Suppressor macrophage treated with lipopolysaccharide for 1 hour (primary cell): ENCODE measurements at places on chromosomes 1 and 21.

DNA sequence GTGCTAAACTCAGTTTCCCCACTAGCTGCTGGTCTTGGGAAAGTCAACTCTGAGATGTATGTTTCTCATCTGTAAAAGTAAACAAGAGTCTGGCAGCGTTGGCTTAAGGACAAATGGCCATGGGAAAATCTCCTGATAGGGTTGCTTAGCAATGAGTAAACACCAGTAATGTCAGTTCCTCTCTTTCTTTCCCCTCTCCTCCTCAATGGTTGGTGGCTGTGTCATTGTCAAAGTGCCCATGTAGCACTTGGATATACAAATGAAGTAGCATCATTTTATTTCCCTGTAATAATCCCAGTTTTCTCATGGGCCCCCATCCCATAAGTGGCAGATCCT, 2.2 kb upstream of the FYB2 start:
- peak; percentile 32 for DNase-seq

GRCh38 chr1:201826830-201827229, 2.1 kb upstream of the IPO9 start:
- no peak for DNase-seq

DNA sequence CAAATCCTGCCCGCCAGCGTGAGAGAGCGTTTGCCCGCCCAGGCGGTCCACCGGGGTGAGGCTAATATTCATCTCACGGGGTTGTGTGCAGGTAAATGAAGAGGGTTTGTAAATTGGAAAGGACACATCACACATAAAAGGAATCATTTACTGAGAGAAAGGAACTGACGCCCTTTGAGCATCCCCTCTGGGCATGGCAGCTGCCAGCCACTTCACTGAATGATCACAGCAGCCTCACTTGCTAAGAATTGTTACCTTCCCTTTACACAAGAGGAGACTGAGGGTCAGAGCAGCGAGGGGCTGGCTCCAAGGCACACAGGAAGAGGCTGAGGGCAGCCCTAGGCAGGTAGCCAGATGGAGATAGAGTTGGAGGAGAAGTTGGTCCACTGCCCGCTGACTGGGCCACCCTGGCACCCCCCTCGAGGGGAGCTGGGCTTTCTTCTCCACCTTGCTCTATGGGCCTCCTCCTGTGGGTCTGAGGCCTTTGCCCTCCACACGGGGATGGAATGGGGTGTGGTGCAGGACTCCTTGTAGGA, 96.0 kb downstream of the FOXD2 start:
- no peak for DNase-seq

DNA sequence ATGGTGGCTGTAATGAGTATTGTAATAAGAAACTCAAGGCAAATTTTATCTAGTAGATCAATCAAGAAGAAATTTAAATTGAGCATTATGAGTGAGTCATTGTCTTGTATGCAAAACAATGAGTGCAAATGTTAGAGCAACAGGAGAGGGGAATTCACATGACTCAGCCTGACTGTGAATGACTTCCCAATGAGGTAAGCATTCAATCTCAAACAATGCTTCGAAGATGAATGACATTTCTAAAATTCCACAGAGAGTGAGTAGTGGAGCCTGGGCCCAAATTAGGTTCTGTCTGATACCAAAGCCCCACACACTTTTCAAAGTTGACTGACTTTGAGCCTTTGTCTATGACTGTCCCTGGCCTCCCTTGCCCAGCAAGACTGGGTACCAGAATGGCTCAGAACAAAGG, 738.0 kb downstream of the PTPRU start:
- DNase-seq = peak; percentile 71

DNA sequence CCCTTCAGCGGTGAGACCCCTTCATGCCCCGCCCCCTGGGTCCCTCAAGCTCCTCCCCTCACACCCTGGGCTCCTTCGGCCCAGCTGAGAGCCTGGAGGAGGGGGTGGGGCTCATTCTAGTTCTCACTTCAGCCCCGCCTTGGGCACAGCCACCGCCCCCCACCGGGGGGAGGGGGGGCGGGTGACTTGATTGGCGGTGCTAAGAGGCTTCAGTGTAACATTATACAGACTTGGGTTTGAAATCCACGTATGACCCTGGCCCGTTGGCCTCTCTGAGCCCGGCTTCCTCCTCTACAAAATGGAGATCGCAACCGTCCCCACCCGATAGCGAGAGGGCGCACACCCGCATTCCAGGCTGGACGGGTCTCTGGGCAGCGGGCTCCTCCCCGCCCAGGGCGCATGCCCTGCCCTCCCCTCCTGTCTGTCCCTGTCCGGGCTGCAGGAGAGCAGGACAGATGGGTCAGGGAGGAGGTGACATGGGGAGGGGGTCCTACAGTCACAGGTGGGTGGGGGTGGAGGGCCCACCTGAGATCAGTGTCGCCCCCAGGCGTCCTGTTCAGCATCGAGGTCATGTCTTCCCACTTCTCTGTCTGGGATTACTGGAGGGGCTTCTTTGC, 5.1 kb downstream of the CLCNKB start:
- peak; percentile 31 for DNase-seq

DNA sequence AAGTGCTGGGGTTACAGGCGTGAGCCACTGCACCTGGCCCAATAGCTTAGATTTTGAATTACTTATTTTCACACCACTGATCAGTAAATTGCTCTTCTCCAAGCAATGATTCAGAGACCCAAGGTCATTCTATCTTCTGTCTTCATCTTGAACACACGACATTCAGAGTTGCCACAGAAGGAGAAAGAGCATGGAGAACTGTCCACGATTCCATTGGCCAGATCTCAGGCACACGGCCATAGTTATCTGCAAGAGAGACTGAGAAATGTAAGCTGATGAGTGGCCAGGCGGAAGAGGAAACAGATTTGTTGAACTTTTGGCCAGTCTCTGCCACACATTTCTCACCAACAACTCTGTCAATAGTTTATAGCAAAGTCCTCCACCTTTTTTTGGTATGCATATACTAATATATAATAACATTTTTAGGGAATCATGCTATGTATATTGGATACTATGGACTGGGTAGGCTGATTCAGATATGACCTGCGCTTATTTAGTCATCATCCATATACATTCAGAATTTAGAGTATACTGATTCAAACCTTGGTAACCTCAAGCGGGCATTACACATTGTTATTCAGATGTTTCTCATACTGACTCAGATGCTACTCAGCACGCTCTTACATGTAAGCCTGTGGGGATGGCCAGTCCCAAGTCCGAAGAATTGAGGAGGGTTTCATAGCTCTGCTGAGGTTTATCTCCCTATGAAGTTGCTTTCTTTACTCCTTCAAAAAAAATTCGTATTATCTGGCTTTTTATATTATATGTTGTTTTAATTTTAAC, 25.5 kb upstream of the CAP1 start:
- DNase-seq = peak; percentile 30

- no peak for DNase-seq
Observed at GRCh38 chr1:94230920-94231319, 6.5 kb downstream of the ARHGAP29 start.

- peak; percentile 52 for DNase-seq
Observed at GRCh38 chr1:21590126-21590880, 78.9 kb downstream of the RAP1GAP start.

DNA sequence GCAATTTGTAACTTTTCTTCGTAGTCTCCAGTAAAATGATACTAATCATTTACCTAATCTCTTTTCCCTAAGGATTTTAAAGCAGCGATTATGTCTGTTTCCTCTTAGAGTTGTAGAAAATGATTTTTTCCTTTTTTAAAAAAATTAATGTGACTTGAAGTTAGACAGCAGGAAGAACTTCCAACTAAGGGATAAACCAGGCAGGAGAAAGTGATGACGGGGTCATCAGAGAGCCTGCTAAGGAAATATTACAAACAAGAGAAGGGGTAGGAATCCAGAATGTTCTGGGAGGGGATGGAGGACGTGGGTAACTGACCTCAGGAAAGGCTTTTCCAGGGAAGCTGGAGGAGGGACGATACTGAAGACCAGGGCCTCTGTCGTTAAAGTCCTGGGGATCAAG, 8.8 kb upstream of the ETV3L start:
- DNase-seq = no peak

DNA sequence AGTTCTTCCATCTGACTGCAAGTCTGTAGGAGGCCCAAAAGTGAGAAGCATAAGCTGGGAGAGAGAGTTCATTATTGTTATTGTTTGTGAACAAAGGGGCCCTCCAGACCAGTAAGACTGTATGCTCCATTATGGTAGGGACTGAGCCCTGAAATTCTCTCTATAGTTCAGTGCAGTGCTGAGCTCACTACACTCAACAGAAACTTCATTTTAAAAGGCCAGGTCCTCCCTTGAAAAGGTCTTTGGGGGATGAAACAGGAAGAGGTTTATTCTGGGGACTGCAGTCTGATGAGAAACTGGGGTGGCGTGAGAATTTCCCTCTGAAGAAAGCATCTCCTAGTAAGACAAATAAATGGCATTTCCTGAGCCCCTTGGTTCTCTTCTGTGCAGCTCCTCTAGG, 5.5 kb upstream of the GATAD2B start:
- DNase-seq = no peak

- no peak for DNase-seq
Observed at GRCh38 chr1:6960291-6960811, 175.1 kb downstream of the CAMTA1 start.

DNA sequence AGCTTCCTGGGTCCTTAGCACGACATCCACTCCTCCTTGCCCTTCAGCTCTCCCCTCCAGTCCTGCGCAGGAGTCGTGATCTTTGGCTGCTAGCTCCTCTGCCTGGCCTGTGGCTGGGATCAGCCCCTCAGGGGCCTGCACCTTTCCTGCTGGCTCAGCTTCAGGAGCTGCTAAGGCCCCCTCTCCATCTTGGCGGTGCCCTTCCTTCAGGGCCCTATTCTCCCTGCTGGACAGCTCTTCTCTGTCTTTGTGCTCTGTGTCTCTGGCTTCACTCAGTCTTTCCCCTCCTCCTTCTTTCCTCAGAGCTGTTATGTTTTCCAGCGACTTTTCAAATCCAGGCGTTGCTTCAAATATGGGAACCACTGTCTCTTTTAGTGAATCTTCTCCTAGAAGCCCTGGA, 59.5 kb upstream of the LRRC53 start:
- no peak for DNase-seq
